ENCODE measurements at places on chromosomes 11 and 22.

GRCh38 chr11:95650276-95650675 lies 139.3 kb downstream of the FAM76B start:
- no peak for DNase-seq

DNA sequence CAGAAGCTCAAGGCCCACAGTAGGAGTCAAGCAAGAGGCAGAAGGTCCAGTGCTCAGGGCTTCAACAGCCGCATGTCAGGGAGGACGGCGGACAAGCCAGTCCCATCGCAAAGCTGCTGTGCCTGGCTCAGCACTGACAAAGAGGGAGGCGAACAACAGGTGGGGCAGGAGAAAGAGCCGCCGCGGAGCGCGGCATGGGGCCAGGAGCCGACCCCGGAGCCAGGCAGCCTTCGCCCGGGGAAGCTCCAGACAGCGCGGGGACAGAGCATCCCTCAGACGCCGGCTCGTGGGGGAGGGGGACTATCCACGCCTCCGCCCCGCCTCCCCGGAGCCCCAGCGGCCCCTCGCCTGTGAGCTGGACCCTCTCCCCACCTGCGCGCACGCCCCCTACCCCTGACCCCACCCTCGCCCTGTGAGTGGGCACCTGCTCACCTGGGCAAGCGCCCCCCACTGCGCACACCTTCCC lies 369 bp downstream of the DHCR7 start:
- peak; percentile 3 for DNase-seq

- no peak for DNase-seq
These were observed 80.2 kb downstream of the TBC1D22A start for GRCh38 chr22:46842606-46843005.

GRCh38 chr11:82722231-82722630 lies 11.4 kb downstream of the FAM181B start:
- no peak for DNase-seq

DNA sequence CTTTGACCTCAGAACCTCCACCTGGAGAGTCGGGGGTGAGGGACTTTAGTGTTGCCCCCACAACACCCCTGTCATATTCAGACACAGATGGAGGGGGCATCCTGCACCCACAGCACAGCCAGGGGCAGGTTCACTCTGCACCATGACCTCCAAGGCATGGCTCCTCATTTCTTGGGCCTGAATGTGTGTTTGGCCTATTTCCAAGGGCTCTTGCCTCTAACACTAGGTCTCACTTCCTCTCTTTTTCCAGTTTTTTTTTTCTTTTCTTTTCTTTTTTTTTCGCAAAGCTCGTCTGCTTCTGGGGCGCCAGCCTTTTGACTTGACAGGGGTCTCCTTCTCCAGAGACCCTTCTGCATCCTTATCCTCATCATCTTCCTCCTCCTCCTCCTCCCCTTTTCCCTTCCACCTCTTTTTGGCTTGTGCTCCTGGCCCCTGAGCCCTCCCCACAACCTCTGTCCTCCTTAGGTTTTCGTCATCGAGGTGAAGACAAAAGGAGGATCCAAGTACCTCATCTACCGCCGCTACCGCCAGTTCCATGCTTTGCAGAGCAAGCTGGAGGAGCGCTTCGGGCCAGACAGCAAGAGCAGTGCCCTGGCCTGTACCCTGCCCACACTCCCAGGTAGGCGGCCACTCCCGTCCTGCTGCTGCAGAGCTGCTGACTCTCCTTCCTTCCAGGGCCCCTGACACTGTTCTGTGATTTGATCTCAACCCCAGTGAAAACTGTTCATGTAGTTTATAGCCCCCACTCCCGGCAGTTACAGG lies 3.8 kb downstream of the NCF4 start:
- DNase-seq: no peak

DNA sequence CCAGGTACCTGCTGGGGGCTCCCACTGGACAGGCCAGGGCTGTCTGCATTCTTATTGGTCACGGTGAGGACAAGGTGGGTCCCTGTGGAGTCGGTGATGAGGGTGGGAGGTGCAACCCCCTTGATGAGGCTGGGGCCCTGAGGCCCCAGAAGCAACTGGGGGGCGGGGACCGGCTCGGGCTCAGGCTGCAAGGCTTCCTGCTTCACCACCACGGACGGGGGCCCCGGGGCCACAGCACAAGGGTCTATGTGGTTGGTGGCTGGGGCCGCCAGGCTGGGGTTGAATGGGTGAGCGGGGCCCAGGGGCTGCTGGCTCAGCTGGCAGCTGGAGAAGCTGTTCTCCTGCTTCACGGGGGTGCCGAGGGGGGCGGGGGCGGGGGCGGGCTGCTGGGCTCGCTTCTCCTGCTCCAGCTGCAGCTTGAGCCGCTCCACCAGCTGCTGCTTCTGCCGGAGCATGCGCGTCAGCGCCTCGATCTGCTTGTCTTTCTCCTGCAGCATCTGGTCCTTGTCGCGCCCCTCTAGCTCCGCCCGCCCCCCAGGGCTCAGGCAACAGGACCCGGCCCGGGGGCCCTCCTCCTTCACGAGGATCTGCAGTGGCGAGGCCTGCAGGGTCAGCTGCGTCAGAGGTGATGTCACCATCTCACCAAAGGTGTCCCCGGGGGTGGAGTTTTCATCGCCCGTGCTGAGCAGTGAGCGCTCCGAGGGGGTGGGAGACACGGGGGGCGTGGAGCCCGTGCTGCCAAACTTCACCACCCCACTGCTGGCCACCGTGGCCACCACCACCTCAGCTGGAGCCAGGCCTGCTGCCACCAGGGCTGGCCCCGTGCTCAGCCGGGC lies 48.2 kb downstream of the SGSM3 start:
- DNase-seq: no peak

DNA sequence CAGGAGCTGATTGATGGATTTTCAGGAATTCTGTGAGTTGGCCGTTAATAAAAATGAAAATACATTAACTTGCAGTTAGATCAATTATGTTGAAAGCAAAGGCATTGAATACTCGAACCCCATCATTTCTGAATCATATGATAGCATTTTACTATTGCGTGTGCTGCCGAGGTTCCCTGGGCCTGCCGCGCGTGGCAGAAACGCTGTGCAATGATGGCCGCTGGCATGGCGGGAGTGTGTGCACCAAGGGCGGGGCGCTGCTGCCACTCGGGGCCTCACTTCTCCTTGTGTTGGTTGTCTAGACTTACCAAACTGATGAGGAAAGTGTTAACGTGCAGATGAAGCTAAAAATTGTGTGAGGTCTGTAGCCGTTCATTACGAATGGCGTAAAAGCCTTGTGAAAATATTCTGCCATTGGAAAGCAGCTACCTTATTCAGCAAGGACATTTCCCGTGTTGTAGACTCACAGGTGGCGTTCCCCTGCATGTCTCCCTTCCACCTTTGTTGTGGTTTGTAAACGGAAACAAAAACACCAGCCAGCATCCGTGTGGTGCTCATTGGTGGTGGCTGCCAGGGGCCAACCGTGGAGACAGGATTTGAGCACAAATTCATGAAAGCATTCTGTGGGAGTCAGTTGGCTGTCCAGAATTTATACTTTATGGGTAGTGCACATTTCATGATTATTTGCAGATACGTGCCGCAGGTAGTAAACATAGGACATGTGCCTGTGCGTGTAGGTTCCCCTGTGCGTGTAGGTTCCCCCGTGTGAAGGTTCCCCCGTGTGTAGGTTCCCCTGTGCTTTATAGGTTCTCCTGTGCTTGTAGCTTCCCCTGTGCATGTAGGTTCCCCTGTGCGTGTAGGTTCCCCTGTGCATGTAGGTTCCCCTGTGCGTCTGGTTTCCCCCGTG lies 5.9 kb upstream of the GRAMD4 start:
- no peak for DNase-seq

GRCh38 chr11:61445516-61445915 lies 15.6 kb downstream of the SDHAF2 start:
- no peak for DNase-seq

Data from RKO (cell line).